ENCODE measurements at places on chromosomes 4 and X. TPM values are rescaled to one million over a fixed set of nuclear protein-coding genes. Genes with fewer than 3 reads are reported as not detected.

- H3K27me3 ChIP-seq = no peaks in the 10 kb centered on the region
- no peak overlapping the region for H3K4me3 ChIP-seq
These were observed 17.8 kb downstream of the WDR1 start for GRCh38 chr4:10098780-10099160.

DNA sequence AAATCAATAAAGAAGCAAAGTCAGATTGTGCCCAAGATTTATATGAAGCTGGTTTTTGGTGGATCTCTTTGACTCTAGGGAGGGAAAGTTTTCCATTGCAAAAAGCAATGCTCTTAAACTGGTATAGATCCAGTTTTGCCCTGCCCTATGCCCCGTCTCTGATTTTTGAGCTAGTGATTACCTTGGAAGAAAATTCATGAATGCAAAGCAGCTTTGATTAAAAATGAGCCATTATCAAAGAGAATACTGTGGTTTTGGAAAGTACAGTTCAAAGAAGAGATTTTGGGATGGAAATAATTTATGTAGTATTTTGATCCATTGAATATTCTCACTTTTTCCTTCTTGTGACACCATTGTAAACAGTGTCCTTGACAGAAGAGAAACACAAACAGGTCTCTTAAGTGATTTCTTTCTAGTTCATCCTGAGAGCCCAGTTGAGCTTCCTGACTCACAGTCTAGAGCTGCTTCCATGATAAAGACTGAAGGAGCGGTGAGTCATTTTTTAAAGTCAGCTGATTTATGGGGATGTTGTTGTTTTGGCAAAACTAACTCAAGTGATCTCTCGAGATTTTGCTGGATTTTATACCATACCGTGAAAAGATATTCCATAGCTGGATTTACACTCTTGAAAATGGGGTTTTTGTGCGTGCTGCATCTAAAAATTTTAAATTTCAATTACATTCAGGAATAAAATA is 76.7 kb downstream of the AFF1 start:
- no peaks in the 10 kb centered on the region for H3K36me3 ChIP-seq
- H3K4me1 ChIP-seq = peaks cover 8% of the 10 kb centered on the region
- peak overlapping the region; percentile 39 for H3K27ac ChIP-seq
- no peak overlapping the region for H3K4me3 ChIP-seq
- no peak for DNase-seq
- H3K27me3 ChIP-seq = no peaks in the 10 kb centered on the region

DNA sequence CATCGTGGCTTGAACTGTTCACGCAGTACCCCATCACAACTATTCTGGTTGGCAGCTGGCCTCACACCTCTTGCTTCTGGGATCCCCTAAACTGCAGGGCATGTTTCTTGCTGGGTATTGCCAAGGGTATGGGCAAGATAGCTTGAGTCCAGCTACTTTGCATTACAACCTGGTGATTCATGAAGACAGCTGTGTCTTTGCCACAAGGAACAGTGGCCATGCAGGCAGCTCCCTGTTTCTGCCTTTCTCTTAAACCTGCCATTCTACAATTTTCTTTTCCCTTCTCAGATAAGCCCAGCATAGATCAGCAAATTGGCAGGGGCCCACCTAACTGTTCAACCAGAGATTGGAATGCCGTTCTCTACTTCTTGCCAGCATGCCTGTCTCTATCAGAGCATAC is 42.8 kb downstream of the TENM3 start:
- no peaks in the 10 kb centered on the region for H3K27me3 ChIP-seq
- no peaks in the 10 kb centered on the region for H3K36me3 ChIP-seq
- H3K4me1 ChIP-seq = no peaks in the 10 kb centered on the region
- no peak for DNase-seq
- no peak overlapping the region for H3K27ac ChIP-seq

DNA sequence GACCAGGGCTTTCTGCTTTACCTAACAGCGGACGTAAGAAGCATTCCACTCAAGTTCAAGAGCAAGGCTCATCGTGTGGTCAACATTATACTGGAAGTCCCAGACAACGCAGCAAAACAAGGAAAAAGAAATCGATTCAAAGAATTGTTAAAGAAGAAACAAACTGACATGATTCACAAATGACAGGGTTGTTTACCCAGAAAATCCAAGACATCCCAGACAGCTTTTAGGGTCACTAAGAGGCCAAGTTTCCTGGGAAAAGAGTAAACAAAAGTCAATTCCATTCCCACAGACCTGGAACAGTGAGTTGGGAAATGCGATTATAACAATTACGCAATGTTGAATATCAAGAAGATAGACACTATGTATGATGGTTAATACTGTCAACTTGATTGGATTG is 21.5 kb upstream of the HTRA3 start:
- H3K4me3 ChIP-seq = no peak overlapping the region
- H3K36me3 ChIP-seq = no peaks in the 10 kb centered on the region
- DNase-seq = no peak
- no peaks in the 10 kb centered on the region for H3K27me3 ChIP-seq
- no peaks in the 10 kb centered on the region for H3K4me1 ChIP-seq
- no peak overlapping the region for H3K27ac ChIP-seq

DNA sequence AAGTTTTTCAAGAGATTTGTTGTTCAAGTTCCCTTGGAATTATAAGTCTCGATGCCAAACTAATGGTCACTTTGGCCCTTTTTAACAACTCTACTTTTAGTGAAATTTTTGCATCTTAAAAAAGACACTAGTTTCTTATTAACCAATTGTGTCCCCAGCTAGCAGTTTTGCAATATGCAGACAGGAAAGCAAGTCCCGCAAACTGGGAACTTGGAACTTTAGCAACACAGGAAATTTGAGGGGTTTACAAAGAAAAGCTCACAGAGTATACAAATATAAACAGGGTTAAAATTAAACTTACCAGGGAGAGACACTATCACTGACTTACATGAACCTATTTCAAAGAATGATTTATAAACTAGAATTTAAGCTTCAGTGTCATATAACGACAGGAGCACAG is 137.9 kb downstream of the ANK2 start:
- no peaks in the 10 kb centered on the region for H3K36me3 ChIP-seq
- no peaks in the 10 kb centered on the region for H3K27me3 ChIP-seq
- H3K4me3 ChIP-seq = no peak overlapping the region

DNA sequence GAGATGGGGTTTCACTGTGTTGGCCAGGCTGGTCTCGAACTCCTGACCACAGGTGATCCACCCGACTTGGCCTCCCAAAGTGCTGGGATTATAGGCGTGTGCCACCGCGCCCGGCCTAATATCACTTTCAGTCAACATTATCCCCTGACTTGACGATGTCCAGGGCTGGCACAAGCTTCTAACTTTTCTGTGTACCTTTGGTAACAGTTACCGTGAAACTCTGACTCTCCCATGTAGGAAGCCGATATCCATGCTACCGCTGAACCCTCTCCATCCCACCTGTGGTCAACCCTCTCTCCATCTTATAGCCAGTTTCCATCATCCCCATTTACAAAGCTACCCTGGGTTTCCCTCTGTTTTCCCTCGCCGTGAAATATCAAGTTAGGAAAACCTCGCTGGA is 77.5 kb downstream of the CRLF2 start:
- DNase-seq = no peak
- no peaks in the 10 kb centered on the region for H3K4me1 ChIP-seq
- no peaks in the 10 kb centered on the region for H3K36me3 ChIP-seq
- no peak overlapping the region for H3K4me3 ChIP-seq
- no peaks in the 10 kb centered on the region for H3K27me3 ChIP-seq
- no peak overlapping the region for H3K27ac ChIP-seq

- no peaks in the 10 kb centered on the region for H3K27me3 ChIP-seq
- no peak for DNase-seq
- H3K4me3 ChIP-seq = no peak overlapping the region
- no peaks in the 10 kb centered on the region for H3K36me3 ChIP-seq
- no peak overlapping the region for H3K27ac ChIP-seq
These were observed 44.0 kb downstream of the RELL1 start for GRCh38 chr4:37641886-37642849.

DNA sequence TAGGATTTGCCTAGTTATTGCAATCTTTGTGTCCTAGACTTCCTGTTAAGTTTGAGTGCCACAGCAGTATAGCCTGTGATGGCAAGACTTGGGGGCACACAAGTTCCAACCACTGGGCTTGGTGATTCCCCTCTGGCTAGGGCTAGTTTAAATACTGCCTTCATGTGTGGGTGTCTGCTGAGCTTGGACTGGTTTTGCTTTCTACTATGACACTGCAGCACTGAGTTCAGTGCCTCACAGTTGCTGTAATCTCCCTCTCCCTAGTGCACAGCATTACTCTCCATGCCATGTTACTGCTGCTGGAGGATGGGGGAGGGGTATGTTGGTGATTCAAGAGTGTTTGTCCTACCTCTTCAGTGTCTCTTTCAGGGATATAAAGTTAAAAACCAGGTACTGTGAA is 379.6 kb downstream of the IL15 start:
- H3K4me1 ChIP-seq = no peaks in the 10 kb centered on the region
- no peak for DNase-seq
- H3K27ac ChIP-seq = no peak overlapping the region
- no peak overlapping the region for H3K4me3 ChIP-seq
- no peaks in the 10 kb centered on the region for H3K27me3 ChIP-seq
- no peaks in the 10 kb centered on the region for H3K36me3 ChIP-seq

DNA sequence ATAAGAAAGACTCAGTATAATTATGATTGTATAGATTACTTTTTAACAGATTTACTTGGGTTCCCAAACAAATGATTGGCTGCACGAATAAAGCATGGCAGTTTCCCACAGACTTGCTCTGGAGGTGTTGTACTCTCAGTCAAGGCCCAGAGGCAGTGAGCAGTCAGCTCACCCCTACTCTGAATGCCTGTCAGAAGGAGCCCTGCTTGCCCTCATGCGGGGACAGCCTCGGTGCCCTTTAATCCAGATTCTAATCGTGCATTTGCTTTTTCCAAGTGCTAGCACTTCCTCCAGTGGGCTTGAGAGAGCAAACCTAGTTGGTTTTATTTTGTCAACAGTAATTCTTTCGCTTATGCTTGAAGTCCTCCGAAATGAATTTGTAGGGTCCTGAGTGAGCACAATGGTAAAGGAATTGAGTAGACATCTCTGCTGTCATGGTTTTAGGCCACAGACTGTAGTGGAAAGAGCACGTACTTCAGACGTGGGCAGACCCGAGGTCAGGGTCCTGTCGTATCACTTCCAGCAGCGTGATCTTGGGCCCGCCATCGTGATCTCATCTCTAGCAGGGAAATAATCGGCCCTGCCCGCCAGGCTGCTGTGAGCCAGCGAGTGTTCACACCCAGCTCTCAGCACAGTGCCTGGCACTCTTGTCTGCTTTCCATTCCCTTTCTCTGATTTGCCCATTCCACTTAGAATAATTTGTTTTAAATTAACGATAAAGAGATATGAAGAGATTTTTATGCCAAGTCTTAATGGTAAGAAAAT is 48.3 kb downstream of the GRK4 start:
- no peak overlapping the region for H3K4me3 ChIP-seq
- no peaks in the 10 kb centered on the region for H3K4me1 ChIP-seq
- no peak overlapping the region for H3K27ac ChIP-seq
- no peak for DNase-seq

DNA sequence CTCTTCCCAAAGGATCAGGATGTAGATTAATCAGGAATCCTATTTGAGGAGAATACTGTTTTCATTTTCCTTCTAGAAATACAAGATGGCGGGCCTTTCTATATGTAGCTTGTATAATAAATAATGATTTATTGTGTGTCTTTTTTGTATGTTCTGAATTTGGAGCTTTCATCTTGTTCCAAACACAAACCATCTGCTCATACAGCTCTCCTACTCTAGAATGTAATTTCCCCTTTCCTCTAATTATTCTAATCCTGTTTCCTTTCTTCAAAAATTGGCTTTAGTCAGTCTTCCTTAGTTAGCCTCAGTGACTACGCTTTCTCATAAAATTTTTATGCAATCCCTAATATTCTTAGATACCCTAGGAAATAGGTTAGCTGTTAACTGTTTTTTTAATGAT is 422.2 kb downstream of the INPP4B start:
- H3K36me3 ChIP-seq = no peaks in the 10 kb centered on the region
- no peaks in the 10 kb centered on the region for H3K27me3 ChIP-seq

GRCh38 chrX:40877887-40878286 is 142.5 kb upstream of the MED14 start:
- H3K27ac ChIP-seq = no peak overlapping the region
- no peaks in the 10 kb centered on the region for H3K27me3 ChIP-seq
- H3K36me3 ChIP-seq = no peaks in the 10 kb centered on the region
- H3K4me3 ChIP-seq = no peak overlapping the region

- H3K27me3 ChIP-seq = no peaks in the 10 kb centered on the region
- H3K4me3 ChIP-seq = no peak overlapping the region
- DNase-seq = no peak
- no peak overlapping the region for H3K27ac ChIP-seq
- H3K4me1 ChIP-seq = no peaks in the 10 kb centered on the region
- H3K36me3 ChIP-seq = no peaks in the 10 kb centered on the region
These were observed 300.1 kb upstream of the SLC7A11 start for GRCh38 chr4:138542191-138542776.

- no peak overlapping the region for H3K4me3 ChIP-seq
- no peak for DNase-seq
- no peaks in the 10 kb centered on the region for H3K27me3 ChIP-seq
- no peaks in the 10 kb centered on the region for H3K4me1 ChIP-seq
These were observed 549.0 kb upstream of the GRID2 start for GRCh38 chr4:91754716-91755115.

GRCh38 chr4:170736710-170737109 is 647.0 kb upstream of the AADAT start:
- no peaks in the 10 kb centered on the region for H3K36me3 ChIP-seq
- no peak overlapping the region for H3K4me3 ChIP-seq
- no peaks in the 10 kb centered on the region for H3K4me1 ChIP-seq
- no peaks in the 10 kb centered on the region for H3K27me3 ChIP-seq
- H3K27ac ChIP-seq = no peak overlapping the region

DNA sequence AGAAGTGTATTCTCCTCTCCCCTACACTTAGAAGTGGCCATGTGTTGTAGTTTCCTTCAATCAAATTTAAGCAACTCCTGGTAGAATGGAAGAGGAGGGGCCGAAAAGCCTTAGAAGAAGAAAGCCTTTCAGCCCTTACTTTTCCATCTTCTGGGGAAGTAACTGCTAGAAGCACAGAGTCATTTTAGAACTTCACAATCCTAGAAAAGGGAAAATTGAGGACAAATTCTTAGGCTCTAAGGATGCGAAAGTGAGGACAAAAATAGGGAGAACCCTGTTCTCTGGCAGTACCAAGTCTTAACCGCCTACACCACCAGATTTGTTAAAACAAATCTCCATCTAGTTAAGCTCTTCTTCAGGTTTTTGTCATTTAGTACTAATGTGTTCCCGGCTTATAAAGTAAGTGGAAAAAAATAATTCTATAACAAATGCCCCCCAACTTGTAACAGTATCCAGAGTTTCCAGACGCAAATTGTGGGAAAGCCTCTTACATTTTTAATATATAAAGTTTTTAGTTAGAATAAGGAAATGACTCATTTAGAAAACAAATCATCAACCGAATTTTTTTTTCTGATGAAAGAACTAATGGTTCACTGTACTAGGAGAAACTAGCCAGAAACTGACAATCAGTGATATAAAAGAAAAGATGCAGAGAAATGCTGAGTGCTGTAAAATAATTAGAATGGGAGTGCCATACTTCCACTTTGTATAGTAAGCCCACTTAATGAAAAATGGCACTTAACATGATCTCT is 76.0 kb downstream of the ARAP2 start:
- H3K4me1 ChIP-seq = no peaks in the 10 kb centered on the region
- H3K4me3 ChIP-seq = no peak overlapping the region
- no peaks in the 10 kb centered on the region for H3K27me3 ChIP-seq
- no peak for DNase-seq
- H3K36me3 ChIP-seq = no peaks in the 10 kb centered on the region
- H3K27ac ChIP-seq = no peak overlapping the region

- no peak overlapping the region for H3K27ac ChIP-seq
- H3K36me3 ChIP-seq = no peaks in the 10 kb centered on the region
- no peaks in the 10 kb centered on the region for H3K4me1 ChIP-seq
- H3K4me3 ChIP-seq = no peak overlapping the region
These were observed 16.4 kb upstream of the PPID start for GRCh38 chr4:158739600-158739999.

The HADH gene
- total RNA-seq = 65.1 TPM

The ETDB gene
- total RNA-seq = not detected

The SCFD2 gene
- 13.5 TPM for total RNA-seq

The AMBN gene
- not detected for total RNA-seq

The SMR3B gene
- not detected for total RNA-seq

Data from ovary (tissue), 10 donors.